D721Med (cell line): ENCODE measurements at places on chromosomes 1 and 21.

- DNase-seq: peak; percentile 28
Observed at GRCh38 chr1:145720878-145721671, 1.8 kb downstream of the CD160 start.

DNA sequence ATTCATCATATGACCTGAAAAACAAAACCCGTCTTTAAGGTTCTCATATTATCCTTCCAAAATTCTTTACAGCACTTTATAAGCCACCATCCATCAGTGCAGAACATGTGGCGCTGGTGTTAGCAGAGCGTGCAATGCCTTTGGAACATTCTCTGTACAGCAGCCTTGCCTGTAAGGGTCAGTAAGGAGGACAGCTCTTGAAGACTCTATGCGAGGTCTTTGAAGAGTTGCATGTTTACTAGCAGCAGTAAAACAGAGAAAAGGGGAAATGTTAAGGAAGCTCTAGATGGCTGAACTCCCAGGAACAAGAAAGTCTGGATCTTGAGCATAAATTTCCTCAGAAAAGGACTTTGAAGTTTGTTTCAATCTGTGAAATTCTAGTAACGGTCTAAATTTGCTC, 365.6 kb downstream of the DUSP10 start:
- DNase-seq: no peak

DNA sequence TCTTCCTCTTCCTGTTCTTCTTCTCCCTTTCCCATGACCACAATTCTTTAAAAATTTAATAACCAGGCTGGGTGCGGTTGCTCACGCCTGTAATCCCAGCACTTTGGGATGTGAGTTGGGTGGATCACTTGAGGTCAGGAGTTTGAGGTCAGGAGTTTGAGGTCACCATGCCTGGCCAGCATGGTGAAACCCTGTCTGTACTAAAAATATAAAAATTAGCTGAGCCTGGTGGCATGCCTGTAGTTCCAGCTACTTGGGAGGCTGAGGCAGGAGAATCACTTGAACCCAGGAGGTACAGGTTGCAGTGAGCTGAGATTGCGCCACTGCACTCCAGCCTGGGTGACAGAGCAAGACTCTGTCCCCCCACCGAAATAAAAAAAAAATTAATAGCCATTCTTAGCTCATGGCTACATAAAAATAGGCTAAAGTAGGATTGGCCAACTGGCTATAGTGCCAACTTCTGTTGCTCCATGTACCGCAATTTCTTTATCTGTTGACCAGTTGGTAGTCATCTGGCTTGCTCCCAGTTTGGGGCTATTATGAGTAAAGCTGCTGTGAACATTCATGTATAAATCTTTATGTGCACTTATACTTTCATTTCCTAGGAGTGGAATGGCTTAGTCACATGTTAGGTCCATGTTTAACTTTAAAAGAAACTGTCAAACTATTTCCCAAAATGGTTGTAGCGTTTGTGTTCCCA, 136.3 kb downstream of the PEX14 start:
- no peak for DNase-seq

DNA sequence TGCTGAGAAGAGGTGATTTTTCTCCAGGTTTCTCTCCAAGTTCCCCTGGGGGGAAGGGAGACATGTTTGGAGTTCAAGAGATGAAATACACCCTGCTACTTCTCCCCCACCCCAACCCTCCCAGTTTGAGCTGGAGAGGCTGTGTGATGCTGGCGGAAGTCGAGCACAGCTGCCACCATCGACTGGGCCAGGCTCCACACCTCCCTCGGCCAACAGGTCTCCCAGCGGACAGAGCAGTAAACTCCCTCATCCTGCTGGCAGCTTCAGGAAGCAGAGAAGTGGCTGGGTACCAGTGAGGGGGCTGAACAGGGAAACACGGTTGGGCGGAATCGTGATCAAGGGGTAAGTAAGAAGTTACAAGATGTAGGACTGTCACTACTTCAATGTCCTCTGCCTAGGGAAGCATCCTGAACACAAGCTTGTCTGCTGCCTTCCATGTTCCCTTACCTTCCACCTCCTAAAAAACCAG, 6.6 kb upstream of the NHLH1 start:
- no peak for DNase-seq

- DNase-seq: no peak
Observed at GRCh38 chr1:1144122-1144842, 28.4 kb upstream of the C1orf159 start.

- DNase-seq: no peak
Observed at GRCh38 chr1:215986401-215986800, 419.3 kb downstream of the KCTD3 start.

GRCh38 chr1:24964811-24965570, 34.9 kb upstream of the RUNX3 start:
- DNase-seq: no peak

DNA sequence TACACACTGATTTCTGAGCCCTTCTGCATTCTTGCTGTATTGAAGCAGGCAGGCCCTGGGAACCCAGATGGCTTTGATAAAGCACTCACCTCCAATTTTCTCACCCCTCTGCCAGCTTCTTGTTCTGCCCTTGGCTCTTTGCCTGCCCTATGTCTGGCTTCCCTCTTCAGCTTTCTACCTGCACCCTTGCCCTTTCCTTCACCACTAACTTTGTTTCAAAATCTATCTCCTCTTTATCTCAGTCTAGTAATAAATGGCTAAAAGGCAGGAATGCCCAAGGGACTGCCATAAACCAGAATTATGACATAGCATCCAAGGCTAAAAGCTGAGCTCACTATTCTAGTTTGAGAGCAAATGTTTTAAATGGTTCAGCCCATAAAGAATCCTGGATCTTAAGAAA, 178.7 kb downstream of the TNR start:
- no peak for DNase-seq

- no peak for DNase-seq
Observed at GRCh38 chr21:26909972-26910371, 56.9 kb downstream of the ADAMTS5 start.

DNA sequence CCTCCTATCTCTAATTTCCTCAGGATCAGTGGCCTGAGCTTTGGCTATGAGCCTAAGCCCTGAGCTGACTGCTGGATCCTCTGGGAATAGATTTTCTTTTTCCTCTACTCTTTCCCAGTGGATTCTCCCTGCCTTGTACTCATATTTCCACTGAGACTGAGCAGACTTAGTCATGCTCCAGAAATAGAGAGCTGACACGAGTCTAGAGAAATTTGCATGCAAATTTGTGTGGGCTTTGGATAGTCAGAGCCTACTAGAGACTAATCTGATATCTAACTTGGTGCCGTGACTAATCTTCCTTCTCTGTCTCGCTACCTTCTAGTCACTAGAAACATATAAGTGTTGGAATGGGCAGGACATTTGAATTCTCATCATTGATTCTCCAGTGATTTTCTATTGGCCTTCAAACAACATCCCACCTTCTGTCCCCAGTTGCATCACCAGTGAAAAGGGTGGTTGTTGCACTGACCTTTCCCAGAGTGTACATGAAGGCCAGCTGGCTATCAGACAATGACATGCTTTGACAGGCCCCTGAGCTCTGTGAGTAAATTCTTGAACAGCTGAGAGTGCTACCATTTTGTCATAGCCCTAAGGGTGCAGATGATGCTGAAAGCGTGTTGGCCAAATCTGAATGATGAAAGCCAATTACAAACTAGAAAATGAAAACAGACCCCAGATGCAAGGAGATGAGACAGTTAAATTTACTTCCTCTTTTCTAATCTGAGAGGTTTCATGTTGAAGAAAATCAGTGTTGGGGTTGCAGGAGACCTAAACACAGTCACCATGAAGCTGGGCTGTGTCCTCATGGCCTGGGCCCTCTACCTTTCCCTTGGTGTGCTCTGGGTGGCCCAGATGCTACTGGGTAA, at the start of gene FCRLA:
FCRLA (plus strand) TSS at position 748 of the 866 bp plus-strand sequence; CDS start at position 784, 36 bp downstream.
- no peak for DNase-seq

DNA sequence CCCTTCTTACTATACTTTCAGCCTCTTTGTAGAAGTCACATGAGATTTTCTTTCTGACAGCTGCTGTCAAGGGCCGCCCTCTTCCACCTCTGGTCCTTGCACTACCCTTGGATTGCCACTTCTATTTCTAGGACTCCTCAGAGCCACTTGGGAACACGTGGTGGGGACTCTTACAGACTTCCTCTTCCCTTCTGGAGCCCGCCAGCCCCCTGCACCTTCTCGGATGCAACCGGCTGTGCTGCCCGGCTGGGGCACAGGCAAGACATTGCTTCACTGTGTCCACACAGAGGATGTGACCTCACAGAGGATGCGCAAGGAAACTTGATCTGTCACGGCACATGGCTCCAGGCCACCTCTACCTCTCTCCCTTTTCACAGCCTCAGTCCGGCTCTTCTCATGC, 2.4 kb upstream of the IKBKE start:
- DNase-seq: no peak

- no peak for DNase-seq
Observed at GRCh38 chr1:220828179-220828490, 41.4 kb downstream of the MTARC1 start.

DNA sequence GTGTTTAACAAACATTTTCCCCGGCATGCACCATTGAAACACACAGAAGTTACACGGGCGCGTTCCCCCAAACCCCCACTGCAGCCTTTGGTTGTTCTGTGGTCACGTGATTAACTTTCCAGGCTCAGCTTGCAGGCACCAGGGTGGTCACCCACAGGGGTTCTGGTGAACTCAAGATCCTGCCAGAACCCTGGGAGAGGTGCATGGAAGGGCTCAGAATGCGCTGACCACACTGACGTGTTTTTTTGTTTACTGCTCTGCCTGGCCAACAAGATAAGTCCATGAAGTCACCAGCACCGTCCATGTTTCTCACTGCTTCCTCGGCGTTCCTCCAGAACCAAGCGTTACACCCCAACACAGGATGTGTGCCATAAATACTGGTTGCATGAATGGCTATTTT, 229.5 kb upstream of the VAMP3 start:
- DNase-seq: no peak

- no peak for DNase-seq
Observed at GRCh38 chr1:203239526-203240305, 10.2 kb upstream of the CHIT1 start.

- DNase-seq: no peak
Observed at GRCh38 chr1:28365864-28366263, 3.7 kb upstream of the PHACTR4 start.

DNA sequence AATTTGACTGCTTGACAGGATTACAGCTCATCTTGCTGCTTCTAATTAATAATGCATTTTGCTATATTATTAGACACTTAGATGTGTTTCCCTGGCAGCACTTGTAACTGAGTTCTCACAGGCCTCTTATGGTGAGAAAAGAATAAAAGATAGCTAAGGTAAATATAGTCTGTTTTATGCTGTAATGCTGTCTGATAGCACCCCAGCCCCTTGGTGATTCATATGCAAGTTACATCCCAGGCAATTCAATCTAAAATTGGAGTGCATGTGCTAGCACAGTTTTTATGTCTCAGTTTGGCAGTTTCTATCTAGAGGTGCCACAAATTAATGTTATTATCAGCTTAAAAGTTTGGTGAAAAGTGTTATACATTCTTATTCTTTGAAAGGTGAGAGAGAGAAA, 42.2 kb downstream of the RGS13 start:
- no peak for DNase-seq

DNA sequence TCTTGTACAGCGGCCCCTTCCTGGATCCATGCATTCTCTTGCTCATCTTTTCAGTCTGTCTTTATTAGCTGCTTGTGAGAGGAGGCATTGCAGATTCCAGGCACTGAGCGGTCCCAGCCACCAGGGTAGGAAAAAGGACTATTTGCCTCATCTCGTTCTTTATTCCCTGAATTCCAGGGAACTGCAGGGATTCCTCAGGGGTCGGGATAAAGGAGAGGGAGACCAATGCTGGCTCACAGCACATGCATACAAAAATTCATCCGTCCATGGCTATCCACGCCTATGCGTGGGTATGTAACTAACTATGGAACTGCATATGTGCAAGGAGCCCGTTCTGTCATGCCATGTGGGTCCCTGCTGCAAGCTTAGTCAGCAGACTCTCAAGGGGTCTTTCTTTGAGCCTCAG, 879 bp upstream of the PLPPR5 start:
- no peak for DNase-seq

- DNase-seq: no peak
Observed at GRCh38 chr1:147478521-147478920, 62.8 kb upstream of the BCL9 start.

GRCh38 chr21:40016667-40017066, 149.4 kb downstream of the PCP4 start:
- DNase-seq: no peak

DNA sequence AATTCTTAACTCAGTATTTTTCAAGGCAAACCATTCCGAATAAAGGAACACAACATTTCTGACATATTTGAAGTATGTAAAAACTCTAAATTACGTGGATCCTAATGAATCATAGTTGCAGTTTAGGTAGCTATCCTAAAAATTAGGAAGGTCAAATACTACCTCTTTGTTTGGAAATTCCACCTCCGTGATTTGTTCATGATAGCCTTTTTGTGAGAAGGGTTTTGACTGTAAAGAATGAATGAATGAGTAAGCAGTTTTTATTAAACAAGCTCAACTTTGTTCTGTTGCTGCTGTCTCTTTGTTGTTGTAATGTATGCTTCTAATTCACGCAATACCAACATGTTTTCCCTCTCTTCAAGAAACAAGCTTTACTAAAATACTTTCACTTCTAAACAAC, 840.4 kb downstream of the USP25 start:
- no peak for DNase-seq

DNA sequence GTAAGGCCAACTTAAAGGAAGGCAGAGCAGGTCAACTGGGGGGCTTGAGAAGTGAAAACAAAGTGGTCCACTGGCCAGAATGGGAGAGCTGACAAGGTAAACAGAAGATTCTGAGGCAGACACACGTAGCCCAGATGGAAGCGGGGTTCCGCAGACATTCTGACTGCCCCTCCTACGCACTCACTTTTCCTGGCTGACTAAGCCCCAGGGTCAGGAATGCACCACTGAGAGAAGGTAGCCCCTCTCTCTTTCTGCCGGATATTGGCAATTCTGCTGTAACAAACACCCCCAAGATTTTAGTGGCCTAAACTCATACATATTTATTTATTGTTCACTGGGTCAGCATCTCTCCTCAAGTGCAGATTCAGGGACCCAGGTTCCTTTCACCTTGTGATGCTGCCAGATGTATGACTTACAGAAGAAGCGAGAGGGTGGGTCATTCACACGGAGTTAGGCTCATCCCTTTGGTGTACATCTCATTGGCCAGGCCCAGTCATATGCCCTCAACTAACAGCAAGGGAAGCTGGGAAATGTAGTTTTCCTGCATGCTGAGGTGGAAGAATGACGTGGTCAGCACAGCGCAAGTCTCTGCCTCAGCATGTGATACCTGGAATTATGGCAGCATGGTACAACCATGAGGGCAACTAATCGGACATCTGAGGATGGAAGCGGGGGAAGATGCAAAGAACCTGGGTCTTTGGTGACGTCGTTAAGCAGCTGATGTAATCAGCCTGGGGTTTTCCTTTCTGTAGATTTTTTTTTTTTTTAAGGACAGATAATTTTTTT, 43.4 kb upstream of the MRPS6 start:
- DNase-seq: no peak

DNA sequence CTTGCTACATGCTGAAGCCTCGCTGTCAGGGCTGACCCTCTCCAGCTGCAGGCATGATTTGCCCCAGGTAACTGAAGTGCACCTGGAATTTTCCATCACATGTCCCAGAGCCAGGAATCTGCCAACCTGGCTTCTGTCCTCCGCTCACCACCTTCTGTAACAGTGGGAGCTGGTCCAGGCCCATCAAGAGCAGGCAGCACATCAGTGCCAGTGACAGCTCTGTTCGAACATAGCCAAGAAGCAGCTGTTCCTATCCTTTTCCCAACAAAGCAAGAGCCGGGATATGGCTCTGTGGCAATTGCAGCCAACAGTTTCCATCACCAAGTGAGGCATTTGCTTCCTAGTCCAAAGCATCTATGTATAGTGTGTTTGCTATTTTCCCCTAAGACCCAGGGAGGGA, 42.2 kb upstream of the KANK4 start:
- DNase-seq: no peak
